ENCODE measurements at places on chromosomes 11 and 22.

DNA sequence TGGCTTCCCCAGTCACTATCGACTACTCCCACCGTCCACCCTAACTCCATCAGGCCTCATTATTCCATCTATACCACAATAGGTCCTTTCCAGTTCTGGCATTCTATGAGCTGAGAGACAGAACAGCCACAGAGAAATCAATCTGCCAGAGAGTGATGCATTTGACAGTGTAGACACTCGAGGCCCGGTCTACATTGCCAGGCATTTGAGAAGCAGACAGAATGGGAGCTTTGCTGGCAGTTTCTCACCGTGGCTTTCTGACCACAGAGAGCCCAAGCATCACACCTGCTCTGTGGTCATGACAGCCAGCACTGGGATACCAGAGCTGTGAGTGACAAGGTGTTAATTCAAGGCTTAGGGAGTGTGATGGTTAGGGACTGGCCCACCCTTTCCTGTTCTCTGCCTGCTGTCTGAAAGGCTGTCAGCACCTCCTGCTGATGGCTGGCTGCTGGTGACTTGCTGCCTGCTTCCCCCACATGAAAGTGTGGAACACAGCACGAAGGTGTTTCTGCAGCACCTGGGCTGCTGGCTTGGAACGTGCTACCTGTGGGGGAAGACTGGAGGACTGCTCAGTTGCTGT lies 137.8 kb downstream of the KIRREL3 start:
- DNase-seq: peak; percentile 8

GRCh38 chr22:23750367-23750713 lies 572 bp downstream of the ZNF70 start:
- DNase-seq: no peak

DNA sequence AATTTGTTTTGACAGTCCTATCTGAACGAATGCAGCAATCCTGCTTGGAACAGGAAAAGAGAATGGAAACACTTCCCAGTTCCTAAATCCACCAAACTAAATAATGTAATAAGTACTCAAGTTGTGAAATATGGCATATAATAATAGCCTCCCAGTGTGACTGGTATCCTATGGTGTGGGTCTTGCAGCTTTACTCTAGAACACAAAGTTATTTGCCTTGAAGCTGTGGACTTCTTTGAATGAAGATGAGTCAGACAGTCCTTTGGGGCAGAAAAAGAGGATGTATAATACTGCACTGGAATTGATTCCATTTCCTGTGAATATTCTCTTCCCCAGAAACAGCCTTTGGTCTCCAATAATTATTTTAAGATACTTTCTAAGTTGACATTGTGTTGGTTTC lies 887.0 kb downstream of the KCNA4 start:
- no peak for DNase-seq

GRCh38 chr11:9799886-9800285 lies 136.0 kb downstream of the SWAP70 start:
- no peak for DNase-seq

GRCh38 chr11:38274031-38274430 lies 1676.0 kb upstream of the RAG2 start:
- no peak for DNase-seq
